ENCODE measurements at places on chromosomes 12 and 14.

GRCh38 chr12:39574785-39575497 lies 44.7 kb downstream of the ABCD2 start:
- no peak for DNase-seq

GRCh38 chr12:120416490-120417216 lies 21.3 kb upstream of the COX6A1 start:
- no peak for DNase-seq

- DNase-seq: no peak
Measured at GRCh38 chr12:111160350-111161241, 208.3 kb downstream of the PHETA1 start.

GRCh38 chr14:57212919-57213318 lies 55.8 kb downstream of the EXOC5 start:
- DNase-seq: no peak

DNA sequence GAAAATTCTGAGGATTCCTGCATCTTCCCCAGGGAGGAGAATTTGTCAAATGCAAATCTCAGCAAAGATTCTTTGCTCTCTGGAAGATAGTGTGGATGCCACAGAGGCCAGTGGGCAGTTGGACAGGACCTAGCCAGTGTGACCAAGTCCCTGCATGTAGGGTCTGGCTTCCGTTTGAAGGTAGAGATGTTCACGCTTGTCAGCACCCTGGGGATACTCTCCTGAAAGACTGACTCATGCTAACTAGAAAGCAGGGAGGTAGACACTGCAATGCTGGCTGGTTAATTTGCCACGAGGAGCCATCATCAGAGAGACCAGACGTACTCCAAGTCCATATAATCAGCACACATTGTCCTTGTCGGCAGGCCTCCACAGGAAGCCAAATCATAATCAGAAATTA lies 130.1 kb downstream of the SAMD4A start:
- no peak for DNase-seq

DNA sequence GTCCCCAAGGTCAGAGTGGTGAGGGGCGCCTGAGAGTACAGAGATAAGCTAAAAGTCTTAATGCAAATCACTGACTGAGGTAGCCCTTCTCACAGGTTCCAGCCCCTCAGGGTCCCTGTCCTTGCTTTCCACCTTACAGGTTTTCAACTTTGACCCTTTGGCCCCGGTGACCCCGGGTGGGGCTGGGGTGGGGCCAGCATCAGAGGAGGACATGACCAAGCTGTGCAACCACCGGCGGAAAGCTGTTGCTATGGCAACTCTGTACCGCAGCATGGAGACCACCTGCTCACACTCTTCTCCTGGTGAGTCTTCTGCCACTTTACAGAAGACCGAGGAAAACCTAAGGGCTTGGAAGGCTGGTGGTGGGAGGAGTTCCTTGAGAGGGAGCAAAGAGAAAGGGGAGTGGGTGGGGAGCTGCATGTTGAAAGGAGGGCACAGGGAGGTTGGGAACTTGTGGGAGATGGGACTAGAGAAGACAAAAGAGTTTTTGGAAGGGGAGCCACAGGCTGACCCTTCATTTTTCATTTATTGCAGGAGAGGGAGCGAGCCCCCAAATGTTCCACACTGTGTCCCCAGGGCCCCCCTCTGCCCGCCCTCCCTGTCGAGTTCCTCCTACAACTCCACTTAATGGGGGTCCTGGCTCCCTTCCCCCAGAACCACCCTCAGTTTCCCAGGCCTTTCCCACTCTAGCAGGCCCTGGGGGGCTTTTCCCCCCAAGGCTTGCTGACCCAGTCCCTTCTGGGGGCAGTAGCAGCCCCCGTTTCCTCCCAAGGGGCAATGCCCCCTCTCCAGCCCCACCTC lies 2.4 kb downstream of the MBD6 start:
- DNase-seq: no peak

DNA sequence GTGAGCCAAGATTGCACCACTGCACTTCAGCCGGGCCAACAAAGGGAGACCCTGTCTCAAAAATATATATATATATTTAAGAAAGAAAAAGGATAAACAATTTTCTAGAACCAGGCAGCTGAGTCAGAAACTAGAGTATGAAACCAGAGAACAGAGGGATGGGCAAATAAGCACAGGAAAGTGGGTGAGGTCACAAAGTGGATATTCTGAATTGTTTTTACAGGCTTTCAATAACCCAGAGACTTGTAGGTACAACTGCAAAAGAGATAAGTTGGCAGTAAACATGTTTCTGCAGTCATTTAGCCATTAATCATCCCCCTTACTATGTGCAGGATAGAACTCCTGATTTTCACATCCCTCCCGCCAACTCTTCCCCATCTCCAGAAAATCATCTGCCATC lies 94.2 kb downstream of the BTG1 start:
- DNase-seq: no peak

DNA sequence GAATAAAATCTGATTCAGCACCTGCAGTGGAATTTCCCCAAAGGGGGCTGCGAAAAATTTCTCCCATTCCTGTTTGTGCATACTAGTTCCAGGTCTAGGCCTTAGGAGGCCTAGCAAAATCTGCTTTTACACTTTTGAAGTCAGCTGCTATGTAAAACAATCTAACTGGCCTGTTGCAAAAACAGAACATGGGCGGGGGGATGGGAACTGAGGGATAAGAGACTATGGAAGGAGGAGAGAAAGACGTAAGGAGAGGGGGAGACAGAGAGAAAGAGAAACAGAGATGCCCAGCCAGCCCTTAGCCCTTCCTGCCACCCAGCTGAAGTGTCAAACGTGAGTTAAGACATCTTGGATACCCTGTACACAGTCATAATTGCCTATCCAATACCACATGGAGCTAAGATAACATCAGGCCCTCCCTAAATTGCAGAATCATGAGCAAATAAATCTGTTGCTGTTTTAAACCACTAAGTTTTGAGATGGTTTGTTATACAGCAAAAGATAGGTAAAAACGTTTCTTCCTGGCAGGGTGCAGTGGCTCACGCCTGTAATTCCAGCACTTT lies 45.6 kb downstream of the SPTLC2 start:
- no peak for DNase-seq

- DNase-seq: no peak
Measured at GRCh38 chr12:49880756-49881414, 22.8 kb downstream of the FAIM2 start.

DNA sequence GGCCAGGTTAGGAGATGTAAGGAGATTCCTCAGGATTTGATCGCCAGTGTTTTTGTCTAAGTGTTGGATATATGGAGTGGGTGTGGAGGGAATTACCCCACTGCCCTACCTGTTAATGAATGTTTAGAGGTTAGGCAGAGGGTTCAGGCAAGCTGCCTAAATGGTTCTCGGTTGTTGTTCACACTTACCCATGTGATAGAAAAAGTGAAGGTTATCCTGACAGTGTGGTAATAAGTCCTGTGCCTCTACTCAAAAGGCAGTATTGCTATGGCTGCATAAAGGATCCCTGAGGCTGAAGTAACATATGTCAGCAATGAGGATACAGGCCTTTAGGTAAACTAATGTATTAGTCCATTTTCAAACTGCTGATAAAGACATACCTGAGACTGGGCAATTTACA lies 112.0 kb downstream of the GPHN start:
- no peak for DNase-seq

DNA sequence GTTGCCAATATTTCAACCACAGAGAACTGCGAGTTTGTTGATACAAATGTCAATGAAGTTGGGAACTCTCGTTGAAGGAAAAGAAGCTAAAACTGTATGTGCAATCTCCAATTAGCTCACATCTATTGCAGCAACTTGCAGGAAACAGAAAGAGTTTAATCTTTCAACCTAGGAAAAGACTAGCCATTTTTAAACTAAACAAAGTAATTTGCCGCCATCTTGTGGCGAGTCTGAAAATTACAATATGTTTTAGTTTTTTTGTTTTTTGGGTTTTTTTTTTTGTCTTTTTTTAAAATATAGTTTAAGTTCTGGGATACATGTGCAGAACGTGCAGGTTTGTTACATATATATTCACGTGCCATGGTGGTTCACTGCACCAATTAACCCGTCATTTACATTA lies 131.2 kb upstream of the FOXG1 start:
- peak; percentile 72 for DNase-seq

Data from NCI-H146 (cell line).